ENCODE measurements at places on chromosomes 3 and 15. TPM values are rescaled to one million over a fixed set of nuclear protein-coding genes. Genes with fewer than 3 reads are reported as not detected.

GRCh38 chr15:62047282-62047827 lies 12.9 kb downstream of the VPS13C start:
- H3K27me3 ChIP-seq: no peaks in the 10 kb centered on the region
- DNase-seq: no peak
- H3K4me1 ChIP-seq: no peaks in the 10 kb centered on the region
- no peak overlapping the region for H3K27ac ChIP-seq
- H3K36me3 ChIP-seq: no peaks in the 10 kb centered on the region

DNA sequence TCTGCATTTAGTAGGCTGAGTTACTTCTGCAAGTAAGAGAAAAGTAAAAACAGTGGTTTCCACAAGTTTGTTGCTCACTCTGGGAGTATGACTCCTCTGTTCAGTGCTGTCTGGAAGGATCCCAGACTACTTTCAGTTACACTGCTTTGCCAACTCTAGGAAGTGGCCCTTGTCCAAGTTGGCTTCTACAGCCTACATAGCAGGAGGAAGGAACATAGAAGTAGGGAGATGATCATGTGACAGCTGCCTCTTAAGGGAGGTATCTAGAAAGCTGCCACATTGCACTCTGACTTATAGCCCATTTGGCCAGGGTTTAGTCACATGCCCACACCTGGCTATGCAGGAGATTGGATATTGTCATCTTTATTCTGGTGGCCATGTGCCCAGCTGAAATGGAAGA lies 298.1 kb downstream of the NSUN3 start:
- H3K4me1 ChIP-seq: no peaks in the 10 kb centered on the region
- no peaks in the 10 kb centered on the region for H3K36me3 ChIP-seq
- no peak overlapping the region for H3K27ac ChIP-seq
- no peak for DNase-seq
- no peaks in the 10 kb centered on the region for H3K27me3 ChIP-seq

DNA sequence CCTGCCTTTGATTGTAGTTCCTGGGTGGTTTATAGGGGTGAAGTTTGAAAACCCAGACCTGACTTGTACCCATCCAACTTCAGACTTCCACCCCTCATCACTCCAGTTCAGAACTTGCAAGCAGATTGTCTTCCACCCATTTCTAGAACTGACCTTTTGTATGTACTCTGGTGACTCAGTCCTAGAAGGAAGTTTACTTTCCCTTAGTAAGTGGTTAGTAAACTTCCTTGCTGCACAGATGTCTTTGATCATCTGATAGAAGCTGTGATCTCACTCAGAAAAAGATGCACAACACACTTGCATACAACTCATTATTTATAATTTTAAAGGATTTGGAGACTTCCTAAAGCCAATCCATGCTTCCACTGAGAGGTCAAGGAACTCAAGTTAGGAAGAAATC lies 368.0 kb downstream of the MFSD1 start:
- H3K4me3 ChIP-seq: no peak overlapping the region
- no peaks in the 10 kb centered on the region for H3K36me3 ChIP-seq
- no peaks in the 10 kb centered on the region for H3K27me3 ChIP-seq
- peaks cover 32% of the 10 kb centered on the region for H3K4me1 ChIP-seq
- H3K27ac ChIP-seq: peak overlapping the region; percentile 87

DNA sequence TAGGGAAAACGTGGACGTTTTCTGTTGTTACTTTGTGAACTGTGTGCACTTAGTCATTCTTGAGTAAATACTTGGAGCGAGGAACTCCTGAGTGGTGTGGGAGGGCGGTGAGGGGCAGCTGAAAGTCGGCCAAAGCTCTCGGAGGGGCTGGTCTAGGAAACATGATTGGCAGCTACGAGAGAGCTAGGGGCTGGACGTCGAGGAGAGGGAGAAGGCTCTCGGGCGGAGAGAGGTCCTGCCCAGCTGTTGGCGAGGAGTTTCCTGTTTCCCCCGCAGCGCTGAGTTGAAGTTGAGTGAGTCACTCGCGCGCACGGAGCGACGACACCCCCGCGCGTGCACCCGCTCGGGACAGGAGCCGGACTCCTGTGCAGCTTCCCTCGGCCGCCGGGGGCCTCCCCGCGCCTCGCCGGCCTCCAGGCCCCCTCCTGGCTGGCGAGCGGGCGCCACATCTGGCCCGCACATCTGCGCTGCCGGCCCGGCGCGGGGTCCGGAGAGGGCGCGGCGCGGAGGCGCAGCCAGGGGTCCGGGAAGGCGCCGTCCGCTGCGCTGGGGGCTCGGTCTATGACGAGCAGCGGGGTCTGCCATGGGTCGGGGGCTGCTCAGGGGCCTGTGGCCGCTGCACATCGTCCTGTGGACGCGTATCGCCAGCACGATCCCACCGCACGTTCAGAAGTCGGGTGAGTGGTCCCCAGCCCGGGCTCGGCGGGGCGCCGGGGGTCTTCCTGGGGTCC lies at the start of gene TGFBR2:
TSS of gene TGFBR2 (plus strand) at position 301 of the 731 bp plus-strand sequence. CDS start at position 584, 283 bp downstream.
- H3K4me3 ChIP-seq: peak within 1 kb of the TSS; percentile 86
- H3K27ac ChIP-seq: peak within 1 kb of the TSS; percentile 96
- peaks cover 50% of the 10 kb centered on the region for H3K4me1 ChIP-seq
- DNase-seq: peak; percentile 100
- H3K27me3 ChIP-seq: no peaks in the 10 kb centered on the region

- H3K4me3 ChIP-seq: no peak overlapping the region
- H3K4me1 ChIP-seq: no peaks in the 10 kb centered on the region
- H3K36me3 ChIP-seq: no peaks in the 10 kb centered on the region
- H3K27me3 ChIP-seq: no peaks in the 10 kb centered on the region
- H3K27ac ChIP-seq: no peak overlapping the region
These were observed 51.9 kb downstream of the BBX start for GRCh38 chr3:107574650-107575049.

DNA sequence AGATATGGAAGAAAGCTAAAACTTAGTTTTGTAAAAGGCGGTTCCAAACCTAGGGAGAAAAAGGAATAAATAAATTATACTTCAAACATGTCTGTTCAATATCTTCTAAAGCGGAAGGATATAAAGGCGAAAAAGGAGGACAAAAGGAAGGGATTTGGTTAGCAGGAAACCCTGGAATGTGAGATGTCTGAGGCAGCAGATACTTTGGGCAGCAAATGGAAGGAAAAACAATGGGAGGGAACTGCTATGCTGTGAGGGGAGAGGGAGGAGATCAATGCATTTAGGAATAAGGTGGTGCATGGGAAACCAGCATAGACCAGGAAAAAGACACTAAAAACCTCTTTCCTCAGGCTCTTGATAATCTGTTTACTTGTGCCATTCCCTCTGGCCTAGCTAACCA lies 120.8 kb downstream of the DNAH12 start:
- no peaks in the 10 kb centered on the region for H3K27me3 ChIP-seq
- H3K36me3 ChIP-seq: no peaks in the 10 kb centered on the region
- H3K4me1 ChIP-seq: no peaks in the 10 kb centered on the region
- no peak overlapping the region for H3K27ac ChIP-seq
- DNase-seq: peak; percentile 24

- H3K27me3 ChIP-seq: no peaks in the 10 kb centered on the region
- no peak for DNase-seq
- no peaks in the 10 kb centered on the region for H3K36me3 ChIP-seq
- no peak overlapping the region for H3K4me3 ChIP-seq
These were observed 65.8 kb downstream of the MYO5A start for GRCh38 chr15:52462806-52463360.

GRCh38 chr3:173761161-173761560 lies 363.6 kb downstream of the NLGN1 start:
- no peak overlapping the region for H3K4me3 ChIP-seq
- DNase-seq: peak; percentile 62
- H3K27ac ChIP-seq: no peak overlapping the region
- no peaks in the 10 kb centered on the region for H3K36me3 ChIP-seq
- peaks cover 3% of the 10 kb centered on the region for H3K4me1 ChIP-seq

DNA sequence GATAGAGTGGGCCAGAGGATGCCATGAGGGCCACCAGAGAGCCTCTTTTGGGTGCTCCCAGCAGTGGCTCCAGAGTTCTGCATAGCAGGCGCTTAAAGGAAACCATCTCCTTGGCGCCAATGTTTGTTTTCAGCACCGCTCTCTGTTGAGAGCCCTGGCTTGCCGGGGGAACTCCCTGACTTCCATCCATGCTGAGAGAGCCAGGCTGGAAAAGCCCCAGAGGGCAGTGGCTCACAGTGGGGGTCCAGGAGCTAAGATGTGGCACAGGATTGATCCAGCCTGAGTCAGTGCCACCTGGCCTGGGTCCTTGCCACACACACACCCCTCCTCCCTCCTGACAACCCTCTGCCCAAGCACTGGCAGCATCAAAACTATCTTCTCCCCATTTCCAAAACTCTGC lies 50.4 kb upstream of the HACD2 start:
- no peak overlapping the region for H3K27ac ChIP-seq
- no peak overlapping the region for H3K4me3 ChIP-seq
- no peaks in the 10 kb centered on the region for H3K4me1 ChIP-seq
- no peaks in the 10 kb centered on the region for H3K36me3 ChIP-seq
- H3K27me3 ChIP-seq: no peaks in the 10 kb centered on the region

- no peaks in the 10 kb centered on the region for H3K36me3 ChIP-seq
- H3K4me1 ChIP-seq: no peaks in the 10 kb centered on the region
- no peak overlapping the region for H3K4me3 ChIP-seq
- no peak overlapping the region for H3K27ac ChIP-seq
These were observed 38.7 kb downstream of the ATP13A4 start for GRCh38 chr3:193515966-193516365.

DNA sequence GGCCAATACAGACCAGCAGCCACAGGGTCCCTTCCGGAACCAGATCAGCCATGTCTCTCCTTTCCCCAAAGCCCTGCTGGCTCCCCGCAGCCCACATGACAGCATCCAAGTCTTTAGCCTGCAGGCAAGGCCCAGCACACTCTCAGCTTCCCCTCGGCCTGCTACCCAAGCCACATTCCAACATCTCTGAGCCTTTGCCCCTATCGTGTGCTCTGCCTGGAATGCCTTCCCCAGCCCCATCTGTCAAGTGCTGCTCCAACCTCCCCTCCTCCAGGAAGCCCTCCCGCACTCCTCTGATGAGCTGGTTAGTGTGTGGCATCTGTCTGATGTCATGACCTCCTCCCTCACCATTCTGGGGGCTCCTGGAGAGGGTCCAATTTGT lies 8.5 kb downstream of the PLXND1 start:
- no peak overlapping the region for H3K4me3 ChIP-seq
- H3K27me3 ChIP-seq: no peaks in the 10 kb centered on the region
- H3K4me1 ChIP-seq: peaks cover 96% of the 10 kb centered on the region
- H3K27ac ChIP-seq: peak overlapping the region; percentile 91
- peak; percentile 40 for DNase-seq

DNA sequence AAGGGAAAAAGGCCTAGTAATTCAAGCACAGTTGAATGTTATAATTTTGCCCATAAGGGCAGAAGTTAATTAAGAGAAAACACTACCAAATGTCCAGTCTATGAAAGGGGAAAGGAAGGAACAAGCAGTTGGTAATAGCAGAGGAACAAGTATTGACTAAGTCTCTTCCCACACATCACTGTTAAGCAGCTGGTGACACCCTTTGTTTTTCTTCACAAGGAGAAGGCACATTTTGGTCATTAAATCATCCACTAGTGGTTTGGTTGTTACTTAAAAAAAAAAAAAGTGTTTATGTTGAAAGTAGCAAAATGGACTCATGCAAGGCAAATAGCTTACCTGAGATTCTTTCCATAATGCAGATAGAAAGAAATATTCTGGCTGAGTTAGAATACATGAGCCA lies 321.4 kb upstream of the NECTIN3 start:
- peaks cover 3% of the 10 kb centered on the region for H3K27me3 ChIP-seq
- H3K27ac ChIP-seq: no peak overlapping the region
- no peaks in the 10 kb centered on the region for H3K4me1 ChIP-seq
- H3K36me3 ChIP-seq: no peaks in the 10 kb centered on the region
- no peak overlapping the region for H3K4me3 ChIP-seq
- no peak for DNase-seq

GRCh38 chr3:18623220-18623619 lies 198.1 kb upstream of the SATB1 start:
- no peak overlapping the region for H3K27ac ChIP-seq
- H3K4me1 ChIP-seq: no peaks in the 10 kb centered on the region
- H3K27me3 ChIP-seq: no peaks in the 10 kb centered on the region
- H3K36me3 ChIP-seq: no peaks in the 10 kb centered on the region
- no peak for DNase-seq
- H3K4me3 ChIP-seq: no peak overlapping the region

DNA sequence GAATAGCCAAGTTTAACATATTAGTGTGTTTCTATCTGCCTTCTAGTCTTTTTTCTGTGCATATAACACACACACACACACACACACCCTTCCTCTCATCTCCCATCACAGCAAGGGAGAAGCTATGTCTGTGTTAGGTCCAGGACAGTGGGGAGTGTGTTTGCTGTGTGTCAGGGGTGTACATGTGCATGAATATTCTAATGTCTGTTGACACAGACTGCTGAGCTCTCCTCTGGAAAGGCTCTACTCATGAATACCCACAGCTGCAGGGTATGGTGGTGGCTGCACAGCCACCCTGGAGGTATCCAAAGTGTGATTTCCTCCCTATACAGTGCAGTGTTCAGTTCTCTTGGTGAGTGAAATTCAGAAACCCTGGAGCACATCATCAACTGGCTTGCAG lies 42.9 kb downstream of the ARNT2 start:
- no peaks in the 10 kb centered on the region for H3K27me3 ChIP-seq
- H3K4me1 ChIP-seq: no peaks in the 10 kb centered on the region
- H3K4me3 ChIP-seq: no peak overlapping the region
- no peak overlapping the region for H3K27ac ChIP-seq
- no peak for DNase-seq

DNA sequence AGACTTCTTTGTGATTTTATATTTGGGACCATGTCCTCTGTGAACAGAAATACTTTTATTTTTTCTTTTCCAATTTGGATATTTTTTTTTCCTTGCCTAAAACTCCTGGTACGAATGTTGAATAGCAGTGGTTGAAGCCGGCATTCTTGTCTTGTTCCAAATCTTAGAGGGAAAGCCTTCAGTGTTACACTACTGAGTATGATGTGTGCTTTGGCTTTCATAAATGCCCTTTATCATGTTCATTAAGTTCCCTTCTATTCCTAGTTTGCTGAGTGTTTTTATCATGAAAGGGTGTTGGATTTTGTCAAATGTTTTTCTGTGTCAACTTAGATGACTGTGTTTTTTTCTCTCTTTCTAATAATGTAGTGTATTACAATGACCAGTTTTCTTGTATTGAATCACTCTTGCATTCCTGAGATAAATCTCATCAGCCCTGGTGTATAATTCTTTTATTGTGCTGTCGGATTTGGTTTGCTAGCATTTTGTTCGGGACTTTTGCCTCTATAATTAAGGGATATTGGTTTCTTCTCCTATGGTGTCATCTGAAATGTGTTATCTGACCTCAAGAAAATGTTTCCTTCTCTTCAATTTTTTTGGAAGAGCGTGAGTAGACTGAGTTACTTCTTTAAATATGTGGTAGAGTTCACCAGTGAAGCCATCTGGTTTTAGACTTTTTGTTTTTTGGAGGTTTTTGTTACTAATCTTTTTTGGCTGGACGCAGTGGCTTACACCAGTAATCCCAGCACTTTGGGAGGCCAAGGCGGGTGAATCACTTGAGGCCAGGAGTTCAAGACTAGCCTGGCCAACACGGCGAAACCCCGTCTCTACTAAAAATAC lies 33.3 kb downstream of the MAP1A start:
- H3K36me3 ChIP-seq: no peaks in the 10 kb centered on the region
- H3K4me1 ChIP-seq: no peaks in the 10 kb centered on the region
- DNase-seq: no peak

- no peak overlapping the region for H3K27ac ChIP-seq
- no peak for DNase-seq
- no peak overlapping the region for H3K4me3 ChIP-seq
- H3K4me1 ChIP-seq: no peaks in the 10 kb centered on the region
- H3K27me3 ChIP-seq: no peaks in the 10 kb centered on the region
These were observed 1458.4 kb upstream of the CADM2 start for GRCh38 chr3:83500422-83500821.

GRCh38 chr3:13462822-13463221 lies 17.3 kb upstream of the HDAC11 start:
- no peak for DNase-seq
- H3K4me1 ChIP-seq: no peaks in the 10 kb centered on the region

Gene FOXB1
- not detected for total RNA-seq

Gene IRAK2
- 11.1 TPM for total RNA-seq

Gene PLCL2
- total RNA-seq: 9.6 TPM

Gene CYP11A1
- total RNA-seq: not detected
